ENCODE measurements at places on chromosomes 12 and 14. TPM values are rescaled to one million over a fixed set of nuclear protein-coding genes. Genes with fewer than 3 reads are reported as not detected.

The NTF3 gene
- total RNA-seq = 0.29 TPM

The PLEKHH1 gene
- total RNA-seq = 0.06 TPM

The ADAM21 gene
- total RNA-seq = 1.3 TPM

DNA sequence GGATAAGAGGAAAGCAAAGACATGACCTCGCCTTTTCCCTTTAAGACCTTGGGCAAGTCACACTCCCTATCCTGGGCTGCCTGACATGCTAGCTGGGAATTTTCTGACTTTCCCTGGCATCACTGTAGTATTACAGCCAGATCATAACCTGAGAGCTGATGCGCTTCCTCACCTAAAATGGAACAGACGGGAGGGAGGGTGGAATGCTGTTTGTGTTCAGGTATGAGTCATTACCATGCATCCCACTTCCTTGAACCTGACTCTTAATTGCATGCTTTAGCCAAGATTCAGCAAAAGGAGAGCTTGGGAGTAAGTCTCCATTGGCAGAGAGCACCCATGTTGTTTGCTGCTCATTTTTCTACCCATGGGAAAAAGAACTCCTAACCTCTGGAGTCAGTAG is 156.5 kb downstream of the KCNK10 start:
- no peak for DNase-seq

DNA sequence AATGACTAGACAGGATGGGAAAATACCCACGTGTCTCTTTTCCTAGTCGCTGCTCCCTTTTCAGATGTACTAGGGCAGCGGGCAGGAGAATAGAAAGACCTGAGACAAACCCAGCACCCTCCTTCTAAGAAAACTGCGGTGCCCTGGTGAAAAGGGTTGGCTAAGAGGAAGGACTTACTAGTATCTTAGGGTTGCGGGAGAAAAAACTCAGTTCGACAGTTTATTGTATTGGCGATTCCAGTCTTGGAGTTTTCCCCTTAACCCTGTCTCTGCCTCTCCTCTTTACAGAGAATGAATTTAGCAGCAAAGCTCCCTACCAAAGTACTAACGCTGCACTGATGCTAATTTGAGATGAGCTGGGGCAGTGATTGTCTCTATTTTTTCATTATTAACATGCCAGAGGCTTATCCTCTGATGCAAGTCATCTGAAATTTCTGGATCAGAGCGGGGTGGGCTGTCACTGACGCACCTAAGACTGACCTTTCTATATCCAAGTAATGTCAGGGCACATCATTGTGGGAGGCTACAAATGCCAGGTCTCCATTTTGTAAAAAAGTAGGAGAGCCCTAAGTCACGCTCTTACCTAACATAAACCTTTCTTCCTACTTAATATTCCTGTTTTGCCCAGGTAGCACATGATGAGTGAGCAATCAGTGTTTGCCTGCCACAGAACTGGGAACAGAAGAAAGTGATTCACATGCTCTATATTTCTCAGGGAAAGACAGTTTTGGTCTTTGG is 916 bp upstream of the PAWR start:
- no peak for DNase-seq

DNA sequence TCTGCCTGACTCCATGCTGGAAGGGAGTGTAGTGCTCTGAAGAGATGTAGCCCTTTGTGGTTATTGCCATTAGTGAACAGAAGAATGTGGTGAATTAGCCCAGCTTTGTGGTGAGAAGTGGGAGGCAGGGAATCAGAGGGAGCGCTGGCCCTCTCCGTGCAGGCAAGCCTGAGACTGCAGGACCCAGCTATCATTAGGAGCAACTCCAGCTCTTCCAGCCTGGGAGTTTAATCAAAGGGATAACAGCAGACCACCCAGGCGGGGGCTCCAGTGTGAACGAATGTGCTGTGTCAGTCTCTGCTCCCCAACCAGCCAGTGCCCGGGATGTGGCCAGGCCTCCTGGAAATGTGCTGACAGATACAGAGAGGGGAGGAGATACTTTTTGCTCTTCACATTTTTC is 142.7 kb downstream of the TTLL5 start:
- no peak for DNase-seq

DNA sequence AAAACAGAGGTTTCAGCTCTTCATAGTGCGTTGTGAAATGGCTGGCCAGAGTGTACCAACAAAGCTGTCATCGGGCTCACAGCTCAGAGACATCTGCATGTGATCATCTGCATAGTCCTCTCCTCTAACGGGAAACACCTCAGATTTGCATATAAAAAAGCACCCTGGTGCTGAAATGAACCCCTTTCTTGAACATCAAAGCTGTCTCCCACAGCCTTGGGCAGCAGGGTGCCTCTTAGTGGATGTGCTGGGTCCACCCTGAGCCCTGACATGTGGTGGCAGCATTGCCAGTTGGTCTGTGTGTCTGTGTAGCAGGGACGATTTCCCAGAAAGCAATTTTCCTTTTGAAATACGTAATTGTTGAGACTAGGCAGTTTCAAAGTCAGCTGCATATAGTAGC is 14.3 kb upstream of the PAPLN start:
- no peak for DNase-seq

GRCh38 chr14:95180966-95181741 is 23.8 kb upstream of the DICER1 start:
- no peak for DNase-seq

- DNase-seq = peak; percentile 65
Observed at GRCh38 chr12:118376089-118377020, at the start of gene SUDS3. Gene SUDS3 (plus strand): TSS chr12:118376555. CDS start chr12:118376692, 137 bp downstream.

DNA sequence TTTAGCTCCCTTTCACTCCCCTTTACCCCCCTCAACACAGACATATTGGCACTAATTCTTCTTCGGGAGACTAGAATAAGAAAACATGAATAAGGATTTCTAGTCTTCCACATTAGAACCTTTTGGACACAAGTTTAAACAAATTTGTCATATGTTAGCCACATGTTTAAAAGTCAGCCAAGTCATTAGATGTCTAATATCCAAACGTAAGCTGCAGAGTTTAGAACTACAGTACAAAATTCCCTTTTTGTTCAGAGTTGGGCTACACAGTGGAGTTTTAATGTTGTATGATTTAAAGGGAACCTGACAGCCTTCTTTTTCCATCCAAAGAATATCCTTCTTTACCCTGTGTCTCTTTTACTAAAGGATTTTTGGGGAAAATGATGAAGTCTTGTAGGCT is 79.8 kb downstream of the PDE6H start:
- DNase-seq = no peak

DNA sequence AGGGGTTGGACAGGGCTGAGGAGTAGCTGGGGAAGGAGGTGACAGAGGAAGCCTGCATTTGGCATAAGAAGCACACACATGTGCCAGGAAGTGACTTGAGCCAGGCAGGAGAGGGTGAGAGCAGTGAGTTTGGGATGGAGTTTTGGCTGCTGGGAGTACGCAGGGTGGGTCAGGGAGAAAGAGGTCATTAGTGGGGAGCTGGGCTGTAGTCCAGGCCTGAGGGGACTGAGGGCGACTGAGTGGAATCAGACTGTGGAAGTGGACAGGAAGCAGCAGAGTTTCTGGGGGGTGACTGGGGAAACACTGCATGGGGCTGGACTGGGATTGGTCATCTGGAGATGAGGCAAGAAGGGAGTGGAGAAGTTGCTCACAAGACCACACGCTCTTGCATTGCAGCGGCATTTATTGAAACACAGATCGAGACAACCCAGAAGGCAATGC is 7.6 kb downstream of the KRT85 start:
- DNase-seq = no peak

GRCh38 chr14:96735526-96735925 is 61.7 kb upstream of the VRK1 start:
- no peak for DNase-seq

DNA sequence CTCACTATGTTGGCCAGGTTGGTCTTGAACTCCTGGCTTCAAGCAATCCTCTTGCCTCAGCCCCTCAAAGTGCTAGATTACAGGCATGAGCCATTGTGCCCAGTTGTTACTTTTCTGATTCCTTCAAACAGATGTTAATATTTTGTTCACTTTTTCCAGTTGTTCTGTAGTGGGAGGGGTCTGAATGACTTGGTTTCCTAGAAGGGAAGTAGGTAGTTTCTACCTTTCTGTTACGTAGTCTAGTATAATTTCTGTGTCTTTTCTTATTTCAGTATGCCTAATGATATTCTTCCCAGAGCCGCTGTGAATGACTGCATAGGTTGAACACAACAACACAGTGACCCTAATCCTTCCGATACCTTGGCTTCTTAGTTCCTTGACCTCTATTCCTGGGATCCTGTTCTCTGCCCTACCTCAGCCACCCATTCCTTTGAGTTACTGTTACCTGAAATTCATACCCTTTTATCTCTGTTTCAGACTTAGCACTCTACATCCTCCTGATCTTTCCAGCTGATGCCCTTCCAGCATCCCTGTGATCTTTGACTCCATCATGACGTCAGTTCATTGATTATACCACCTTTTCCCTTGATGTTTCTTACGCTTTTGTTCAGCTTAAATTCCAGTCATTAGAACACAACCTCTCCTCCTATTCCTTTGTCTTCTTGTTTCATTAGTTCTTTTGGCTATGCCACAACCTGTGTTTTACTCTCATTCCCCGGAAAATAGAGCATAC is 33.3 kb downstream of the RCOR1 start:
- DNase-seq = no peak

Measured in LHCN-M2 (cell line).